ENCODE measurements at places on chromosomes 6 and 20.

- no peak for DNase-seq
Observed at GRCh38 chr6:164854526-164854925, 454.9 kb downstream of the C6orf118 start.

DNA sequence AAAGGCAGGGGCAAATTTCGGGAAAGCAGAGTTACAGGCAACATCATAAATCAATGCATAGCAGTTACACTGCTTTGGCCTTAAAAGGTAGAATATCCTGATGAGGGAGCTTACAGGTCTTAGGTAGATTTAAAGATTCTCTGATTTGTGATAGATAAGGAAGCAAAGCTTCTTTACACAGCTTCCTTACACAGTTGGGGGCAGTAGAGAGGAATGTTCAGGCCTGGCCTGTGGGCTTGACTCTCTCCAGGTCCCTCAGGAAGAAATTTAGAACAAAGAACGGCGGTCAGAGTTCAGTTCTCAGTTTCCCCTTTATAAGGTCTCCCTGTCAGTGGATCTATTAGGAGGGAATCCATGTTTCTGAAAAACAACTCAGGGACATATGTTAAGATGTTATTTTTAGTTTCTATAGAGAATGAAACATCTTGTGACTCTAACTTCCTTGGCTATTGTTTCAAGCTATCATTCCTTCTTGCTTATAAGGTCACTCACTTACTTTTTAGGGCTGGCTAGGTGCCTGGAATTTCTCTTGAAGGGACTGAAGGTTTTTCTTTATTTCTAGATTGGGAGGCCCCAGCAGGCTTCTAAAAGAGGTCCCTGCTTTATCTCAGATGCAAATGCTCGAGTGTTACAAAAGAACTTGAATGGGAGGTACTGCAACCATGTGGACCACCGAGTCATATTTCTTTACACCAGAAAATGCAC lies 11.8 kb downstream of the HLA-B start:
- no peak for DNase-seq

- DNase-seq = no peak
Observed at GRCh38 chr6:158669145-158670035, 19.5 kb downstream of the SYTL3 start.

DNA sequence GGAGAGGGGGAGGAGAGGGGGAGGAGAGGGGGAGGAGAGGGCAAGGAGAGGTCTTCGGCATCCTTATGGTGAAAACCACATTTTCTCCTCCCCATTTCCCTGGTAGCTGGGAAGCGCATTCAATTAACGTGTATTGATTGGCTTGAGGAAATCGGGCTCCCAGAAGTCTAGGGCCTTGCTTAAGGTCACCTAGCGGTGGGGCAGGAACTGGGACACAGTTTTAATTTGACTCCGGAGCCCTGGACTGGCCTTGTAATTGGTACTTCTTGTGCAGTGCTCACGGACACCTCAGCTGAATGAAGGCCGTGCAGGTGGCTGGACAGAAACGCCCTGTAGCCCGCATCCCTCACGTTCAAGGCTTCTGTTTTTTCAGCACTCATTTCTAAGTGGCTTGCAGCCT lies 42.8 kb downstream of the CTCFL start:
- no peak for DNase-seq

DNA sequence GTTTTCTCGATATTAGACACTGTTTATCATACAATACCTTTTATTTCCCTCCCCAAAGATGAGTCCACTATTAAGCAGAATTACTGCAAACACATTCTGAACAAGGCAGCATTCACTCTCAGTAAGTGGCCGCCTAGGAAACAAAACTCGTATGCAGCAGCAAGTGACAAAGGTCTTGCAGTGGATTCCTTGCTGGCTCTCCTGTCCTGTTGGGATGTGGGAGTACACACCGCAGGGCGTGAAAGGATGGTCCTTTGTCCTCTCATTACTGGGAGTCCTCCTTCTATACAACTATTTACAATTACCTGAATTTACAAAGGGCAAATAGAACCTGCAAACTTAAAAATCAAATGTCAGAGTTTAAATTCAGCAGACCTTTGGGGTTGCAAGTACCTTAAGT lies 16.1 kb downstream of the CTCFL start:
- DNase-seq = no peak

DNA sequence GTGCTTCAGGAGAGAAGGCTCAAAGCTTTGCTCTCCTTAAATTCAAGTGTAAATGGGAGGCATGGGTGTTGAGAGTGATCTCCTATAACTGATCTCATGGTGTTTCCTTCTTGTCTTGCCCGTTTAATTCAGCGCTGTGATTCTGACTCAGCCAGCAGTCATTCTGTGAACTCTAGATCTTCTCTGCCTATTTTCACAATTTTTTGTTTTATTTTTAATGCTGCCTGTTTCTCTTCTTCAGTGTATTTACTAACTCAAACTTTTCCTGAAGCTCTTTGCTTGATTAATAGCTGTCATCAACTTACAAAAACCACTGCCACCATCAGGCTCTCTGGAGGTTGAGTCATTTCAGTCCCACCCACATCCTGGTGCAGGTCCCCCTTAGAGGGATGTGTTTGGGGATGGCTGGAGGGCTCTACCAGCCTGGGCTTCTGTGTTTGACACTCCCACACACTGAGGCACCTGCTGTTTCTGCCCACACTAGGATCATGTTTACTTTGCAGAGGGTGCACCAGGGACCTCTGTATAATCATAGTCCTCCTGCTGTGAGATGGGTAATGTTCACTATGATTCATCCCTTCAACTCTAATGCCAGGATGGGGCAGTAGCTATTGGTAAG lies 94.0 kb downstream of the SHLD1 start:
- DNase-seq = no peak

GRCh38 chr6:119544325-119545175 lies 195.0 kb upstream of the MAN1A1 start:
- DNase-seq = no peak

DNA sequence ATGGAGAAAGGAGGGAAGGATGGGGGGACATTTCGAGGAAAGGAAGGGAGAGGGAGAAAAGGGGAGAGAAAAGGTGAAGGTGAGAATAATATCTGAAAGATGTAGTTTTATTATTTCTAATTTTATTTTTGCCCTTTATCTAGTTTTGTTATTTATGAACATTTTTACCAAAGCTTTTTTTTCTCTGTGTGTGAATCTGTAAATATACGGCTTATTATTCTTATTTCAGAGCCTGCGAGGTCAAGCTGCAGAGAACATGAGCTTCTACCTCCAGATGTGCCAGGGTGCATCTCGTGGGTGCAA lies 35.0 kb downstream of the HLA-A start:
- DNase-seq = no peak

GRCh38 chr6:44179072-44179536 lies 20.5 kb downstream of the CAPN11 start:
- DNase-seq = no peak

GRCh38 chr6:485655-486170 lies 94.2 kb downstream of the IRF4 start:
- DNase-seq = no peak

All from right renal pelvis (tissue), 4 donors.